ENCODE measurements at places on chromosomes 1 and 21. TPM values are rescaled to one million over a fixed set of nuclear protein-coding genes. Genes with fewer than 3 reads are reported as not detected.

DNA sequence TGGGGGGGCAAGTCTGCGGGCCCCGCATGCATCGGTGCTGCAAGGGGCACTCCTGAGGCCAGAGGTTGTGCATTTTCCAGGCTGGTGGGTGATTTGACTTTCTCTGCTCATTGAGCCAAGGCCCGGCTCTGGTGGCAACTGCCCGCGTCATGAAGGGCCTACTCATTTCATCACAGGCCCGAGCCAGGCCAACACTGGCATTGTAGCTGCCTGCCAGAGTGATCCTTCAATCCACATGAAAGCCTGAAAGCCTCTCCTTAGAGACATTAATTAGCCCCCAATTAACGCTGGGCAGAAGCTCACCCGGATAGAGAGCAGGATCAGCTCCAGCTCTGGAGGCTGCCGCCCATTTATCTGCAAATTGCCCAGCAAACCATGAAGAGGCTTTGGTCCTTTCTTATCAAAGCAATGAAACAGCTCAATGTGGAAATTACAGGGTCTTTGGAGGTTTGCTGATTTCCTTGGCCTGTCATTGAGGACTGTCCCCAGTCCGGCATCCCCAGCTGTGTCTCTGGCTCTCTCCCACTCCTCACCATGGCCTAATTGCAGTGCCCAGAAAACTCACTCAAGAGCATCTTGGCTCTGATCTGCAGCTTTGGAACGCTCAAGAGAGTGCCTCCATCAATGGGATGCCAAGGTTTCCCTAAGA lies 50.4 kb upstream of the STUM start:
- DNase-seq, result no peak

The LCE2A gene
- total RNA-seq, result not detected

GRCh38 chr1:50423670-50424000 lies 392 bp upstream of the DMRTA2 start:
- DNase-seq, result no peak

GRCh38 chr1:184300446-184300845 lies 86.4 kb upstream of the C1orf21 start:
- DNase-seq, result no peak

GRCh38 chr1:116825720-116826438 lies 71.6 kb downstream of the CD2 start:
- no peak for DNase-seq

DNA sequence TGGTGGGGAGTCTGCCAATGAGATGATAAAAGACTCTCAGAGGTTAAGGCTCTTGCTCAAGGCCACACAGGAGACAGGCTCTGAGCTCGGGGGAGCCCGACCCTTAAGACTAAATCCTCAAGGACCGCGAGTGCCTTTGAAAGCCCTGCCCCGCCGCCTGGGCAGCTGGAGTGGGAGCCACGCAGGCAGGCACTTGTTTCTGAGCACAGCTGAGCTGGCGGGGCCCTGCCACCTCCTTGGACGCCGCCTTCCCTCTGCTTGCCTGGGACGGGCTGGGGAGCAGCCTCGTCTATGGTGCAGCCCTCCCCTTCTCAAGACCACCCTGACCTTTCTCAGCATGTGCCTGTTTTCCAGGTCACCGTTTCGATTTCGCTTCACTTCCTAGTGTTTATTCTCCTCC lies 169.3 kb downstream of the CAMTA1 start:
- no peak for DNase-seq

The INTS11 gene
- total RNA-seq, result 68.8 TPM

- no peak for DNase-seq
Measured at GRCh38 chr1:183278739-183279591, 92.9 kb downstream of the LAMC2 start.

DNA sequence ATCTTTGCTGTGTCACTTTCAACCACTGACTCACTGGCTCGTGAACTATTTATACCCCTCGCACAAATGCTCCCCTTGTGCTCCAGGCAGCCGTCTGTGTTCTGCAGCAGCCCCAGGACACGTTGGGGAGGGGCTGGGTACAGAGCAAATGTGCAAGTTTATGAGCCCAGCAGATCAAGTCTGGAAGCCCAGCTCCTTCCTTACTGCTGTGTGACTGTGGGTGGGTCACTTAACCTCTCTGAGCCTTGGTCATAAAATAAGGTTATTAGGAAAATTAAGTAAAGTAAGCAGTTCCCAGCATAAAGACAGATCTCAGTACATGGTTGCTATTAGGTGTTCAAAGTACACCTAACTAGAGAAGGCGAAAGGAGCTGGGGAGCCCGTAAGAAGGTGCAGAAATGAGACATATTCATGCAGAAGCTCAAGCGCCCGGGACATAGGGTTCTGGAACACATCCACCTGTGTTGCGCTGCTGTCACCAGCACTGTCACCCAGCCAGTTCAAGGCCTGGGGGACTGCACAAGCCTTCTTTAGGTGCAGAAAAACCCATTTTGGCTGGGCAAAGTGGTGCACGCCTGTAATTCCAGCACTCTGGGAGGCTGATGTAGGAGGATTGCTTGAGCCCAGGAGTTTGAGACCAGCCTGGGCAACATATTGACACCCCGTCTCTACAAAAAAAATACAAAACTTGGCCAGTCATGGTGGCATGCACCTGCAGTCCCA lies 13.8 kb downstream of the EFHD2 start:
- DNase-seq, result no peak

The LCE1E gene
- total RNA-seq, result not detected

DNA sequence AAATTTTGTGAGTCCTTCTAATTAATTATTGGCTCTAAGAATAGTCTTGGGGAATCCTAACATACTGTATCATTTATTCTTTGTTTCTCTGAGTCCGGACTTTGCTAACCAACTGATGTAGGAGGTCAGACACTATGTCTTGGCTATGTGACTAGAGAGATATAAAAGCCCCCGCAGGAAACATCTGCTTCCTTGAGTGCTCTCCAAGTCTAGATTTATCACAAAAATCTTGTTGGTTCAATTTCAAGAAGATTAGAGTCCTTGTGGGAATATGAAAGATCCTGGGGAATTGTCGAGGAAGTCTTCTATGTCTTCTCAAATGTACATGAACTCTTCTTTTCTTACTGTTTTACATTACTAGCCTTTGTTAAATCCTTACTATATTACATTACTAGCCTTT lies 1712.5 kb downstream of the NCAM2 start:
- DNase-seq, result no peak

GRCh38 chr1:197920067-197920396 lies 2.9 kb downstream of the LHX9 start:
- DNase-seq, result no peak

DNA sequence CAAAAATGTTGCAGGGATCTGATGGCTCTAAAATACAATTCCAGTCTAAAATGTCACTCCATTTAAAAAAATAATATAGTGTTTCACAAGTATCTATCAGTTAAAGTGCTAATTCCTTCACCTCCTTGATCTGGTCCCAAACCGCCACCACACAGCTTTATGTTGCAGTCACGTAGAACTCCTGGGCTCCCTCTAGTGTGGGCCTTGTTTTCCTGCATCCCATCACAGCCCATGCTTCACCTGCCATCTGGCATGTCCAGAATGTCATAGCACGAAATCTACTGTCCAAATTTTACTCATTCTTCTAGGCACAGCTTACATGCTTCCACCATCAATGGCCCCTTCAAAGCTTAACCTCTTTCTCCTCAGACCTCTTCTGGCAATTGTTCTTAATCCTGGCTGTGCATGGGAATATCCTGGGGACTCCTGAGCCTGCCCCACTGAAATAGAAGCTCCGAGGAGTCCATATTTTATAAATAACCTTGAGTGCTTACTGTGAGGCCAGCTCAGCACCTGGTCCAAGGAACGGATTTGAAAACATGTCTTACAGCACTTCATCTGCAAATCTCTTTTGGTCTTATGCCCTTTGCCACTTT lies 15.5 kb downstream of the FYB2 start:
- DNase-seq, result no peak

- no peak for DNase-seq
Measured at GRCh38 chr1:155241841-155242264, 13.4 kb downstream of the ENTREP3 start.

The FAM131C gene
- not detected for total RNA-seq

DNA sequence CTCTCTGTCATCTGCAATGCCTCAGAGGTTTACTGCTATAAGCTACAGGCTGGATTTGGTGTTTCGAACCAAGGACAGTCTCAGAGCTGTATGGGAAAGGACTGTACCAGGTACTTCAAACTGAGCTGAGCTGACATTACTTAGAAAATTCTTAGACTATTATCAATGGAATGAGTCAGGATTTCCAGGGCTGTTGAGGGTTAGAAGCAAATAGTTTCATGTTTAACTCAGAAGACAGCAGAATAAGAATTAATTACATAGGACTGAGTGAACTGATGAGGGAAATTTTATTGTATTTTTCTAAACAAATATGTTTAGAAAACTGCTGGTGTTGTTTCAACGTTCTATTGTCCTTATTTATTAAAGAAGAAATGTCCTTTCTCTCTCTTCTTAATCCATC lies 74.3 kb upstream of the CAPZB start:
- DNase-seq, result no peak

DNA sequence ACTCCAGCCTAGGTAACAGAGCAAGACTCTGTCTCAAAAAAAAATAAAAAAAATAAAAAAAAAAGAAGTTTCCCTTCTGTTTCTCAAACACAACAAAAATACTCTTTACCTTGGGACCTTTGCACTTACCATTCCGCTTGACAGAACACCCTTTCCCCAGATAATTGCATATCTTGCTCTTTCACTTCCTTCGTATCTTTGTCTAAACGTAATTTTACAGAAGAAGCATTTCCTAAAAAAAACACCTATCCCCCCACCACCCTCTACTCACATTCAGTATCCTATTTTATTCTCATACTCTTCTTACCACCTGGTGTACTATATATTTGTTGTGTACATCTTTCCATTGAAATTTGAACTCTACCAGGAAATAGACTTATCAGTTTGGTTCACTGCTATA lies 32.7 kb downstream of the ASH1L start:
- no peak for DNase-seq

The ASPM gene
- 0.10 TPM for total RNA-seq

DNA sequence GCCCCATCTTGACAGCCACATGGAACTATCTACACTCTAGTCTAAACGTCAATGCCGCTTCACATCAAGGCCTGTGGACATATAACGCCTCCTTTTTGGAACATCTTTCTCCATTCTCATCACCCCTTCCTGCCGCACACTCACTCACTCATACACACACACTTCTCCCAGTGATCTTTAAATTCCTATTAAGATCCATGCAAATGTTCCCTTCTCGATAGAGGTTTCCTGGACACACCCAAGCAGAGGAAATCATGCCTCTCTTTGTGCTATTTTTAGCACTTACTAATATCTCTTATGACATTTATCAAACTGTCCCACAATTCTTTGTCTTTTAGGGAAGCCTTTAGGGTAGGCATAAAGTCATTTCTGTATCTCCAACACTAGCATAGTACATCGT lies 28.2 kb upstream of the SLAMF9 start:
- no peak for DNase-seq

Measured in psoas muscle (tissue), 8 donors.